ENCODE measurements at places on chromosomes 11 and 22. TPM values are rescaled to one million over a fixed set of nuclear protein-coding genes. Genes with fewer than 3 reads are reported as not detected.
A peak's percentile ranks its signal among the peaks of the same experiment; 100 is the strongest.

The SHANK2 gene
- polyA plus RNA-seq = 16.5 TPM

The IL17REL gene
- polyA plus RNA-seq = 0.31 TPM

The PAX6 gene
- polyA plus RNA-seq = 6.7 TPM

The MS4A8 gene
- 112 TPM for polyA plus RNA-seq

The NEFH gene
- polyA plus RNA-seq = 5.6 TPM

The RAB36 gene
- polyA plus RNA-seq = 2.2 TPM

The SCGB2A2 gene
- not detected for polyA plus RNA-seq

The LDHAL6A gene
- 0.33 TPM for polyA plus RNA-seq

The FAM181B gene
- polyA plus RNA-seq = 5.9 TPM

The IL18 gene
- 60.7 TPM for polyA plus RNA-seq

The TPBGL gene
- 0.39 TPM for polyA plus RNA-seq

The SC5D gene
- polyA plus RNA-seq = 51.3 TPM

The ART5 gene
- 0.25 TPM for polyA plus RNA-seq

DNA sequence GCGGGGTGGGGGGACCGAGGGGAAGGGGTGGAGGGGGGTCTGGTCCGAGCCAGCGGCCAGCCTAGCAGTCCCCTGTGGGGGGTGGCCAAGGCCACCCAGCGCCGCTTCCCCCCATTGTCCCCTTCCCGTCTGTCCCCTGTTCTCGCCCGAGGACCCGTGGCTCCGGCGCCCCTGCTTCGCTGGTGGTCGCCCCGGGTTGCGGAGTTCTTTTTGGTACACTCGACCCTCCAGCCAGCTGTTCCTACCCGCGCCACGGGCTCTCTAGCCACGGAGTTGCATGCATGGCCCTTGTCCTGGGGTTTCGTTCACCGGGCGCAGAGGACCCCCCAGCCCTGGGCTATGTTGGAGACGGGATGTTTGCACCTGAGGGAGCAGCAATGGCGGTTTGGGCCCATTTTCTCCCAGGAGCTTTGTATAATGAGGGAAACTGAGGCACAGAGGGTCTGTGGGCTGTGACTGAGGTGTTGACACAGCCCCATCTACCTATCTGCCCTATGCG is 489 bp downstream of the RNF214 start:
- DNase-seq = peak; percentile 27

GRCh38 chr11:91446267-91446666 is 778.4 kb upstream of the FAT3 start:
- no peak for DNase-seq

GRCh38 chr11:126669416-126669815 is 313.9 kb downstream of the ST3GAL4 start:
- DNase-seq = no peak

GRCh38 chr22:31925056-31925455 is 19.3 kb upstream of the YWHAH start:
- no peak for DNase-seq

GRCh38 chr11:32883421-32883820 is 9.2 kb upstream of the QSER1 start:
- no peak for DNase-seq

DNA sequence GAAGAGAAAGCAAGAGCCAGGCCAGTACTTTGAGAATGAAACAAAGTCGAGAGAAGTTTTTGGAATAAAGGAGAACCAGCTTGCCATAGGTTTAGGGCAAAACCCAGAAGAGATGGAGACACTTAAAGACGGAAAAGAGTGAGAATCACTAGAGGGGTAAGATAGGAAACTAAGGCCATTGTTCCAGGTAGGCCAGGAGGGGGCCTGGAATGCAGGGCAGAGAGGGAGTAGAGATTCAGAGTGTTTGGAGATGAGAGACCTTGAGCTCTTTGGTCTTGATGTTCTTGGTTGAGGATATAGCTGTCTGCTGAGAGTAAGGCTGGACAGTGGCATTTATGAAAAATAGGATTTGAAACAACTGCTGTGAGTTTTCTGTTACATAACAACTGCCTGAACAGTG is 263.3 kb upstream of the POU2AF2 start:
- no peak for DNase-seq

DNA sequence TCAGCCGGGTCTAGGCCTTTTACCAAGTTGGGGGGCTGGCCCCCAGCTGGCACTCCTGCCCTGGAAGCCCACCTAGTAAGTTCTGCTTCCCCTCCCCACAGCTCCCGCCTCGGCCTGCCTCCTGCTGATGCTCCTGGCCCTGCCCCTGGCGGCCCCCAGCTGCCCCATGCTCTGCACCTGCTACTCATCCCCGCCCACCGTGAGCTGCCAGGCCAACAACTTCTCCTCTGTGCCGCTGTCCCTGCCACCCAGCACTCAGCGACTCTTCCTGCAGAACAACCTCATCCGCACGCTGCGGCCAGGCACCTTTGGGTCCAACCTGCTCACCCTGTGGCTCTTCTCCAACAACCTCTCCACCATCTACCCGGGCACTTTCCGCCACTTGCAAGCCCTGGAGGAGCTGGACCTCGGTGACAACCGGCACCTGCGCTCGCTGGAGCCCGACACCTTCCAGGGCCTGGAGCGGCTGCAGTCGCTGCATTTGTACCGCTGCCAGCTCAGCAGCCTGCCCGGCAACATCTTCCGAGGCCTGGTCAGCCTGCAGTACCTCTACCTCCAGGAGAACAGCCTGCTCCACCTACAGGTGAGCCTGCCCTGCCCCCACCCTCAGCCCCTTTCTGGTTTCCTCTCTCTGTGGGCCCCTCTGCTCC is 7.3 kb downstream of the RTN4RL2 start:
- DNase-seq = no peak

GRCh38 chr11:108131993-108132392 is 10.6 kb downstream of the ACAT1 start:
- DNase-seq = no peak

DNA sequence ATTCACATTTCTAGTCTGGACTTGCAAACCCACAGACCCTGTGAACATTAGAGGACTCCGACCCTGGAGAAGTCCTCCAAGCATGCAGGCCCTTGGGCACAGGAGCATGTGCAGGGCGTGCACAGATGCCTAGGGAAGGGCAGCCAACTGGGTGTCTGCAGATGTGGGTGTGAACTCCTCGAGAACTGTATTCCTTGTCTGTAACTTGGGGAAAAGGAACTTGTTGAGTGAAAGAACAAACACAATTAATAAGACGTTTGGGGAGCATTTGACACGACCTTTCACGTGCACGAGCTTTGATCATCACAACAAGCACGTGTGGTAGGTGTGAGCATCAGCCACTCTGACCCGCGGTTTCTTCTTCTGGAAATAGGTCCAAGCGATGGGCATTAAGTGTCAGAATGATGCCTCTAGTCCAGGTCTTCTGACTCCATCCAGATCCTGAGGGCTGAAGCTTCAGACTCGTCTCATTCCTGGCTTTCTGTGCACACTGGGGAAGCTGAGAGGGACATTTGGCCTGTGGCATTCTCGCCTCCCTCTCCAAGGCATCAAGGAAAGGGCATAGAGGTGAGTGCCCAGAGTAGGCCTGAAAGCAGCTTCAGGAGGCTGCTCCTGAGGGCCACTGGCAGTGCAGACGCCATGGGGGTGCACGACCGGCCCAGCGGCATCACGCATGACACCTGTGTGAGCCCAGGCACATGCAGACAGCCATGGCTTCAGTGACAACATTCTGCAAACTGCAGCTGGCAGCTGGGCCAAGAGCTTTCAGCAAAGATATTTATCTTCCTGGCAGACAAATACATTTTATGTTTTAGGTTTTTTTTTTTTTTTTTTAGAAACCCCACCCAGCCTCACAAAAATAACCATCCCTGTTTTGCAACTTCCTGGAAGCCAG is 32.5 kb downstream of the ALX4 start:
- DNase-seq = no peak

DNA sequence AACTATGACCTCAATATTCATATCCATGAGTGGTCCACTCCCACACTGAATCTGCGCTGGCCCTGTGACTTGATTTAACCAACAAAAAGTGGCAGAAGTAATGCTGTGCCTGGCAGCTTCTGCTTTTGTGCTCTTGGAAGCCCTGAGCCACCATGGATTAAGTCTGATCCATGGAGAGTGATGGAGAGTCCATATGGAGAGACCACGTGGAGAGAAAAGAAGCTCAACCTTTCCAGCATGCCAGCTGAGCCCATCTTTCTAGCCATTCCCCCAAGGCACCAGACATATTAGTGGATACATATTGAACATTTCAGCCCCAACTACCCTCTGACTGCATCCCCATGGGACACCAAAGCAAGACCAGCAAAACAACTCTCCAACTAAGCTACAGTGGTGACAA is 16.0 kb downstream of the LRRC55 start:
- no peak for DNase-seq

GRCh38 chr22:30201945-30202344 is 44.6 kb downstream of the LIF start:
- no peak for DNase-seq

DNA sequence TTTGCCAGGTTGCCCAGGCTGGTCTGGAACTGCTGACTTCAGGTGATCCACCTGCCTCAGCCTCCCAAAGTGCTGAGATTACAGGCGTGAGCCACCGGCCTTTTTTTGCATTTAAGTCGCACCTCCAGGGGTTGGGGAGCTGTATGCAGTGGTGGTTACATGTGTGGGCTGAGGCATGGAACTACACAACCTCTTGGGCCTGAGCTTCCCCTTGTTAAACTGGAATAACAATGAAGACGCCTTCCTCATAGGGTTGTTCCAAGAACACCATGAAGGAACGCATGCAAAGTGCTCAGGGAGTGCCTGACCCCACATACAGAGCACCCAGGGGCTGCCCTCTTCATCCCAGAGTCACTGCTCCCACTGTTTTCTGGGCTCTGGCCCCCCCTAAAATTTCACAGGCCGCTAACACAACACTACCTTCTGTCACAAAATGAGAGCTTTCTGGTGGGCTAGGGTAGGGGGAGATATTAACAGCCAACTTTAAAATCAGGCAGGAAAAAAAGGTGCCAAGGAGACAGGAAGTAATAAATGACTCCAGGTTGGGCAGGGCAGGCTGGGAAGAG is 1.3 kb upstream of the FAM118A start:
- no peak for DNase-seq

DNA sequence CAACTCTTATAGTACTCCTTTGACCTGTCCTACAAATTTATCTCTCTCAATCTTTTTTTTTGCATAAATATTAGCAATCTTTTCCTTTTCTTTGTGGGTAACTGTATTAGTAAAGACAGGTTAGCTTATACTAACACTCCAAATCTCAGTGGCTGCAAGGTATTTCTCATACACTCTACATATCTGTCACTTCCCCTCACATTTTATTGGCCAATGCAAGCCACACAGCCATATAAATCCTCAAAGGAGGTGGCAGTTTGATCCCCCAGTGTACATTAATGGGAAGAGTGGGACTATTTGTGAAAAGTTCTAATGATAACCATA is 42.6 kb upstream of the EED start:
- no peak for DNase-seq

- no peak for DNase-seq
These were observed 51.7 kb downstream of the ZBTB16 start for GRCh38 chr11:114110952-114111947.

DNA sequence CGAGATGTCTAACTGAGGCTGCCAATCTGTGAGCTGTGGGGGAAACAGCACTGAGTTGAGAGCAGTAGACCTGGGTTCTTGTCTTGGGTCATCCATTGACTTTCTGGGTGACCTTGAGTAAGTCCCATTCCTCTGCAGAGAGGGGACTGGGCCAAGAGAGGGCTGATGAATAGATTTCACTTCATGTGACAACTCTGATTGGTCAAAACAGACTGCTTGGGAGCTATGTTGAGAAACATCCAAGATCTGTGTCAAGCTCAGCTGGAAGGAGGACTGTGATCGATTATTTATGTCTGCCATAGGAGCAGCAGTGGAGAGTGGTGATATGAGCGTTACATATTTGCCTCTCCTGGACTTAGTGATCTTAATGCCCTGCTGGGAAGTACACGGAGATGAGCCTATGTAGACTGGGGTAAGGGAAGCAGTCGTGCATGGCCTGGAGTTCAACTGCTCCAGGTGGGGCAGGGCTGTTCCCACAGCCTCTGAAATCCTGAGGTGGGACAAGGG is 47.7 kb downstream of the OTOG start:
- DNase-seq = no peak

GRCh38 chr11:27688076-27688475 is 12.2 kb downstream of the BDNF start:
- no peak for DNase-seq

- no peak for DNase-seq
These were observed 1.5 kb downstream of the SYT8 start for GRCh38 chr11:1836011-1836945.

DNA sequence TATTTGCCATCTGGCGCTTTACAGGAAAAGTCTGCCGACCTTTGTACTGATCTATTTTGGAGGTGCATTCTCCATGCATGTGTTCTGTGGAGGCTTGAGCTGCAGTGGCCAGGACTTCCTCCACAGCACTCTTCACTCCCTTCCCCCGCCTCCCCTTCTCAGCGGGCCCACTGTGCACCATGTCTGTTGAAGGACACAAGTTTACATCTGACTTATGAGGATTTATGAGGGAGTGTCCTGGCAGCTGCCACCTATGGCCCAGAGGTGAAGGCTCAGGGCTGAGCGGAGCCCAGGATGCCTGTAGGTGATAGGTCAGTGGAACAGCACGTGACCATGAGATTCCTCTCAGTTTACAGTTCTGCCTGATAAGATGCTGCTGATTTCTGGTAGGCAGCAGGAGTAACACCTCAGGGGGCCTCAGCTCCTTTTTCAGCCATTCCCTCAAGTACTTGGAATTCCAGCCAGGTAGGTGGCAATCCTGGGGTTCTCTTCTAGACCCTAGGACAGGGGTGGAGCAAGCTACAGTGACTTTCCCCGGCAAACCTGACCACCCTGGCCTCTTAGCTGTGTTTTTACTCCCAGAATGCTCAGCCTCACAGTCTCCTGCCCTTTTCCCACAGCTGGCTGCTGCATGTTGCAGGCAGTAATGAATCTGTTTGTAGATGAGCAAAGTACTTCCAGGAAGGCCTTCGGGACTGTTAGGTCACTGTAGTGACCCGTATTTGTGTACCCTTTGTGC is 59.9 kb downstream of the PPFIBP2 start:
- DNase-seq = peak; percentile 89

DNA sequence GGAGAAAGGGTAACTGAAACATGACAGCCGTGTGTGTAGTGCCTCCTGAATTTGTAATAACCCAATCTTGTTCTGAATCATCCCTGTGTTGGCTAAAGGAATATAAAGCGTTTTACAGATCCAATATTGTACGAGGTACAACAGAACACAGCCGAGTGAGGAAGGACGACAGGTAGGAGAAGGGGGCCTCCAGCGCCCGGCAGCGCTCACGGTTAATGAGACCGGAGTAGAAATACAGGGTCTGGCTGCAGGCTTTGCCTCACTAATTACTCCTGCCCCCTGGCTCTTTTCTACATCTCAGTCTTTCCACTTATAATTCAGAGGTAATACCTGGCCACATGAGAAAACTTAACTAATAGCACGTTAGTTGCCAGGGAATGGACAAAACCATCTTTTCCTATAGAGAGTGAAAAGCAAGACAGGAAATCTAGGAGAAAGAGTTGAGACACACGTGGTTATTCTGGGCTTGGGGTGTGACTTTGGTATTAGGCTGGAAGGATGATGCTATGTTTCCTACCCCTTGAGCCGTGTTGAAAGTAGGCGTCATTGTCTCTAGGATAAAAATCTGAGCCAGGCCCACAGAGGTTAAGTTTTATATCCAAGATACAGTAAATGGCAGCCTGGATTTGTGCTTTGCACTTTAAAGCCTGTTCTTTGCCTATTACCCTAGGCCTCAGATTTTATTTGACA is 54.1 kb downstream of the GRIK4 start:
- DNase-seq = no peak

GRCh38 chr22:49724030-49724892 is 103.4 kb downstream of the BRD1 start:
- no peak for DNase-seq

- no peak for DNase-seq
These were observed 38.1 kb downstream of the LRRC32 start for GRCh38 chr11:76632492-76632891.
